Fibroblast of lung (primary cell): ENCODE measurements at places on chromosomes 2 and 18. TPM values are rescaled to one million over a fixed set of nuclear protein-coding genes. Genes with fewer than 3 reads are reported as not detected.

The UCN gene
- 0.14 TPM in 1 of 2 replicates, not detected in the other for polyA plus RNA-seq

The SERPINB2 gene
- polyA plus RNA-seq = 25.0 and 131 TPM in 2 replicates

DNA sequence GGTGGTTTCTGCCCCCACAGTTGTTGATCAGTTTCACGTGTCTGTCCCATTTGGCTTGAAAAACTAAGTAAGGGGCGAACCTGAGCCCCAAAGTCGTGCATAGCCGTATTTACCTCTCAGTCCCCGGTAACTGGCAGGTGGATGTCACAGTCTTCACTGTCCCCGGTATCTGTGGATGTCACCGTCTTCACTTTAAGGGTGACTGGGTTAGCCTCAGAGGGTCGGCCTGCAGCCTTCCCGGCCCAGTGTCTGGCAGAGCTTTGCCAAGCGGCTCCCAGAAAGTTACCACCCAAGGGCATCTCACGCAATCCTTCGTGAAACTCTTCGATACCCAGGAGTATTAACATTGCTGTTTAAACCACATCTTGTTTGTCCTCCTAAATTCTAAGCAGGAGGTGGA, 125.3 kb upstream of the CTDP1 start:
- no peak overlapping the region for H3K27ac ChIP-seq
- H3K36me3 ChIP-seq = no peaks in the 10 kb centered on the region
- DNase-seq = no peak
- H3K27me3 ChIP-seq = no peaks in the 10 kb centered on the region

DNA sequence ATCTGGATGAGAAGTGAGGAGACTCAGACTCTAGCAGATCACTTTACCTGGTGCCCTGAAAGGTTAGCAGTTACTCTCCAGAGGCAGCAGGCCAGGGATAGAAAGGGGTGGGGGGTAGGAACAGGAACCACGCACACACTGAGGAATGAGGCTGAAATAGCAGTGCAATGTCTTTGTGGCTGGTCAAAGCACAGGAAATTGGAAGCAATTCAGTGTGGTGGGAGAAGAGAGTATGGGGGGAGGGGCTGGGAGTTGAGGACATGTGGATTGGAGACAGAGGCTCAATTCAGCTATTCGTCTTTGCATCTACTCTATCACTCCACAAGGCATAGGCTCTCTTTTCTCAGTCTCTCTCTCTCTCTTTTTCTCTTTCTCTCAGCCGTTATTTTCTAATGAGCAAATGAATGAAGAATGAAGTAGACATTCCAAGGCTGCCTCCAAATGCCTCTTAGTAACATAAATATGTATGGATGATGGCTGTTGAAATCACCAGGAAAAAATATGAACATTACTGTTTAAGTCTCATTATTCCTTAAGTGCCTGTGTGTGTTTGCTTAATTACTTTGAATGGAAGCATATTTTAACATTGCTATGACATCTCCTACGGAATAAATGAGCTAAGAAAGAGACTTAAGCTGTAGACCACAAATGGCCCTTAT, 979.4 kb downstream of the TSN start:
- H3K36me3 ChIP-seq = no peaks in the 10 kb centered on the region
- H3K27me3 ChIP-seq = no peaks in the 10 kb centered on the region
- H3K4me3 ChIP-seq = no peak overlapping the region
- peak; percentile 70 for DNase-seq
- H3K4me1 ChIP-seq = no peaks in the 10 kb centered on the region

The SKA1 gene
- polyA plus RNA-seq = 4.2 and 16.3 TPM in 2 replicates

The ANTXR1 gene
- polyA plus RNA-seq = 87.2 and 101 TPM in 2 replicates

GRCh38 chr18:31990823-31991222, 27.8 kb upstream of the RNF125 start:
- no peak for DNase-seq
- no peaks in the 10 kb centered on the region for H3K4me1 ChIP-seq

DNA sequence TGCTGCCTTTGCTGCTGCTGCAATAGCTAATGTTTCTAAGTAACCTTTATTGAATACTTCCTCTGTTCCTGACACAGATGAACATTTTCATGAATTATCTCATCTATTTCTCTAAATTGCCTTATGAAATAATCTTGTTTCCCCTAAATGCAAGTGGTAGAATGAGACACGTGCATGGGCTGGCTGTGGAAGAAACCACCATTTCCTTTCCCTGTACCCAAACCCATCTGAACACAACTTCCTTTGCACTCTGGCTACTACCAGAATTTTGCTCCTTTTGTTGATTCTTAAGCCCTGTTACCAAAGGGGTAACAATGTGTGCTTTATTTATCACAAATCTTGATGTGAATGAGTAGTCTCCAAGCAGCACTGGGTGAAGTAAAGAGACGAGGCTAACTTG, 29.2 kb downstream of the AKAIN1 start:
- H3K4me1 ChIP-seq = no peaks in the 10 kb centered on the region
- no peak overlapping the region for H3K27ac ChIP-seq
- H3K4me3 ChIP-seq = no peak overlapping the region
- H3K36me3 ChIP-seq = no peaks in the 10 kb centered on the region

- no peak overlapping the region for H3K27ac ChIP-seq
- no peaks in the 10 kb centered on the region for H3K27me3 ChIP-seq
- no peaks in the 10 kb centered on the region for H3K36me3 ChIP-seq
- no peaks in the 10 kb centered on the region for H3K4me1 ChIP-seq
These were observed 5.8 kb upstream of the ARL5A start for GRCh38 chr2:151833984-151834383.

- H3K4me1 ChIP-seq = no peaks in the 10 kb centered on the region
- DNase-seq = no peak
- H3K27ac ChIP-seq = no peak overlapping the region
- H3K4me3 ChIP-seq = no peak overlapping the region
These were observed 34.1 kb downstream of the ITGB6 start for GRCh38 chr2:160165996-160166395.

GRCh38 chr2:108586631-108587030, 52.4 kb downstream of the LIMS1 start:
- H3K4me3 ChIP-seq = no peak overlapping the region
- no peaks in the 10 kb centered on the region for H3K27me3 ChIP-seq
- peak overlapping the region; percentile 35 for H3K27ac ChIP-seq
- peaks cover 16% of the 10 kb centered on the region for H3K4me1 ChIP-seq
- no peaks in the 10 kb centered on the region for H3K36me3 ChIP-seq

DNA sequence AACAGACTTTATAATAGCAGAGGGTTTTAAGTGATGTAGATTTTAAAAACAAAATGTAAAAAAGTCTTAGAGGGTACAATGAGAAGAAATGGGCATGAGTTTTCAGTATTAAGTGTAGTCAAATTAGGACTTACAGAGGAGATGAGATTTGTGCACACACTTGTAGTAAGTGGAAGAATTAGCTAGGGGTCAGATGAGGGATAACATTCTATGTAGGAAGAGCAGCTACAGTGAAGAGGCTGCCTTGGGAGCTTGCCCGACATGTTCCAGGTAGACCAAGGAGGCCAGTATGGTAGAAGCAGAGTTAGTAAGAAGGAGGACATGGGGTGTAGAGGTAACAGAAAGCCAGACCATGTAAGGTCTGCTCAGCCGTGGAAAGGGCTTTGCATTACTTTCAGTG, 189.2 kb upstream of the DSEL start:
- H3K27ac ChIP-seq = no peak overlapping the region
- peak; percentile 20 for DNase-seq
- H3K27me3 ChIP-seq = no peaks in the 10 kb centered on the region
- H3K4me3 ChIP-seq = no peak overlapping the region

DNA sequence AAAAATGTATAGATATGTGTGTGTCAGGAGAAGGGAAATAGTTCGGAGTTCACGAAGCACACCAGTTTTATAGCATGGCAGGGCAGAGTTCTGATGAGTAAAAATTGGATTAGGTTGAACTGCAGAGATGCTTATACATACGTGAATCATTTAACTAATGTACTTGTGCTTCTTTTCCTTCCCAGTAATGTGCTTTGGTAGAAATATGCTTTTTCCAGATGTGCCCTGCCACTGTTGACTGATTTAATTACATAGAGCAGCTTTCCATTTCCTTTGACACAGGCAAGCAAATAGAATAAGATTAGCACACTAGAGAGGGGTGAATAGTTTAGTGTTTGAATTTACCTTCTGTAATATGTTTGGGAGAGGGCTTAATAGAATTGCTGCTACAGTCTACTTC, 28.9 kb upstream of the ARMC9 start:
- H3K36me3 ChIP-seq = peaks cover 6% of the 10 kb centered on the region
- no peak overlapping the region for H3K4me3 ChIP-seq
- H3K4me1 ChIP-seq = peaks cover 5% of the 10 kb centered on the region
- H3K27me3 ChIP-seq = no peaks in the 10 kb centered on the region
- H3K27ac ChIP-seq = peak overlapping the region; percentile 53

- H3K27ac ChIP-seq = no peak overlapping the region
- no peak for DNase-seq
- H3K36me3 ChIP-seq = no peaks in the 10 kb centered on the region
- H3K4me3 ChIP-seq = no peak overlapping the region
- no peaks in the 10 kb centered on the region for H3K27me3 ChIP-seq
These were observed 185.1 kb upstream of the HAAO start for GRCh38 chr2:42977270-42978174.

The ITGB6 gene
- 0.01 TPM in 2 replicates for polyA plus RNA-seq

DNA sequence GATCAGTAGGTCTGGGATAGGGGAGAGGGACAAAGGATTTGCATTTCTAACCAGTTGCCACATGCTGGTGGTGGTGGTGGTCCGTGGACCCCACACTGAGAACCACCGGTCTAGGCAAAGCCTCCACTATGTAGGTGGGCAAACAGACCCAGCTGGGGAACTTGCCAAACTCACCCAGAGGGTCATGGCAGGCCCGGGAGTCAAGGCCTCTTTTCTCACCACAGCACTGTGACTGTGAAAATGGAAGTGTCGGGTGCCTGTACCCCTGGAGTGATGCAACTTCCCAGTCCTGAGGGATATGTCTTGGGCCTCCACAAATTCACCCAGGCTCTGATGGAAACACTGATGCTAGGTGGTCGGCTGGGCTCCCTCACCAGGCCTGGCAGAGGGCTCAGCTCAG, 101.2 kb upstream of the SMAD2 start:
- H3K4me3 ChIP-seq = no peak overlapping the region
- no peak overlapping the region for H3K27ac ChIP-seq
- no peaks in the 10 kb centered on the region for H3K36me3 ChIP-seq
- no peaks in the 10 kb centered on the region for H3K27me3 ChIP-seq
- DNase-seq = no peak

The PLCD4 gene
- 4.1 and 5.8 TPM in 2 replicates for polyA plus RNA-seq

GRCh38 chr2:142877216-142877838, at the start of gene KYNU:
Gene KYNU, plus strand, starts transcription at chr2:142877664. Its CDS starts 7,704 bp downstream, at chr2:142885368.
- DNase-seq = peak; percentile 39
- no peak within 1 kb of the TSS for H3K27ac ChIP-seq
- no peak within 1 kb of the TSS for H3K4me3 ChIP-seq
- H3K27me3 ChIP-seq = no peaks in the 10 kb centered on the region
- no peaks in the 10 kb centered on the region for H3K36me3 ChIP-seq

The SMAD7 gene
- polyA plus RNA-seq = 6.1 and 8.1 TPM in 2 replicates

DNA sequence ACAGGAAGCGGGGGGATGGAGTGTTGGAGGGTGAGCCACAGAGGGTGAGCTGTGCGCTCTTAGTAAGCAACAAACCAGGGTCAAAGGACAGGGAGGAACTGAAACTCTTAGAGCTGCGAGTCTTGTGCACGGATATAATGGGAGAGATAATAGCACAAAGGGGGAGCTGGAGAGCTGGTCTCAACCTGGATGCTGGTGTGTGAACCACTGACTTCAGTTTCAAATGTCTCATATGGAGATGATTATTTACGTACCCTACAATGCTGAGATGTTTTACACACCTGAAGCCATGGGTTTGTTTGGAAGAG, 35.9 kb downstream of the PTGR3 start:
- DNase-seq = no peak
- no peak overlapping the region for H3K4me3 ChIP-seq
- no peaks in the 10 kb centered on the region for H3K36me3 ChIP-seq
- no peaks in the 10 kb centered on the region for H3K4me1 ChIP-seq
- no peaks in the 10 kb centered on the region for H3K27me3 ChIP-seq

GRCh38 chr2:164910101-164910899, 45.0 kb downstream of the SLC38A11 start:
- no peaks in the 10 kb centered on the region for H3K36me3 ChIP-seq
- DNase-seq = peak; percentile 25
- H3K4me3 ChIP-seq = no peak overlapping the region
- no peaks in the 10 kb centered on the region for H3K4me1 ChIP-seq

GRCh38 chr2:44545005-44545404, 183.3 kb downstream of the CAMKMT start:
- H3K27ac ChIP-seq = no peak overlapping the region
- no peaks in the 10 kb centered on the region for H3K27me3 ChIP-seq
- no peak for DNase-seq
- H3K4me3 ChIP-seq = no peak overlapping the region
- no peaks in the 10 kb centered on the region for H3K4me1 ChIP-seq

The NDUFAF7 gene
- 12.8 and 16.8 TPM in 2 replicates for polyA plus RNA-seq

DNA sequence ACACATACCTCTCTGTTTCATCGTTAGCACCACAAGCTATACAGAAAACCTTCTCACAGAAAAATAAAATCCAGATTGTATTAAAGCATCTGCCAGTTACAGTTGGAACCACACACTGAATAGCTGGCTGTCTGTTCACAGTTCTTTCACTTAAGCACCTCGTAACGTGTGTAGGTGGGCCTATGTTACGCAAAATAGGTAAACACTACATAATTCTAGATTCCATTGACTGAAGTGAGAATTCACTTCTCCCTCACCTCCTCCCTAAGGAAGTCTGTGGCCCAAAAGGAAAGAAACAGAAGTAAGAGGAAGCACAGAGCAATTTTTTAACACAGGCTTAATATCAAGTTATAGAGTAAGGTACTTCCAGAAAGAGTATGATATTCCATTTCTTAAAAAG, 24.9 kb downstream of the PELI1 start:
- no peaks in the 10 kb centered on the region for H3K27me3 ChIP-seq
- DNase-seq = no peak
- no peak overlapping the region for H3K4me3 ChIP-seq
- H3K36me3 ChIP-seq = no peaks in the 10 kb centered on the region
- no peak overlapping the region for H3K27ac ChIP-seq

The TPO gene
- not detected in 2 replicates for polyA plus RNA-seq

- no peak overlapping the region for H3K27ac ChIP-seq
- peaks cover 10% of the 10 kb centered on the region for H3K27me3 ChIP-seq
- DNase-seq = no peak
- no peak overlapping the region for H3K4me3 ChIP-seq
- H3K36me3 ChIP-seq = no peaks in the 10 kb centered on the region
These were observed 39.9 kb downstream of the NGEF start for GRCh38 chr2:232973011-232973735.
